Left ventricle myocardium superior (tissue), 1 donor: ENCODE measurements at places on chromosomes 12 and 14. TPM values are rescaled to one million over a fixed set of nuclear protein-coding genes. Genes with fewer than 3 reads are reported as not detected.

DNA sequence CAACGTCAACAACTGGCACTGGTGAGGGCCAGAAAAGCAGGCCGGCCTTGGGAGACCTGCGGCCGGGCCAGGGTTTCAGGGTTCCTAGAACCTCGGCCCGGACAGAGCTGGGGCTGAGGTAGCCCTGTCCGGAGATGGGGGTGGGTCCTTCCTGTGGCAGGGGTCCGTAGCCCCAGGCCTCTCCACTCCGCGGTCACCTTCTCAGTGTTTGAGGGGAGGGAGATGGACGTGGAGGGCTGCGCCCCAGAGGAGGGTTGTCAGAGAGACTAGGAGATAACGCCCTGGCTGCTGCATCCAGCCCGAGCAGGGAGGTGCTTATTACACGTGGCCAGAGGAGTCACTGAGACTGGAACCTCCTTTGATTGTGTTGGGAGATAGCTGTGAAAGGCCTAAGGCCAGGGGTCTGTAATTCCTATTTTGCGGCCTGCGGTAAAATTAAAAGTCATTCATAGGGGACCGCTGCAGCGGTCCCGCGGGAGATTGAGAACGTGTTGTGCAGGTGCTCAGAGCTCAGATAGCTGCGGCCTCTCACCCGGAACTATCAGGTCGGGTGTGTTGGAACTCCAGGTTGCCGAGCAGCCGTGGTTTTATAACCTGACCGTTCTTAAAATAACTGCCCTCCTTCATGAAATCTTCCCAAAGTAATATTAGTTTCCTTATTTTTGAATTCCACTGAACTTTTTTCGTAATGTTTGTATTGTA lies 507 bp downstream of the AHSA1 start:
- DNase-seq: no peak

- no peak for DNase-seq
Measured at GRCh38 chr14:106166232-106166631, 639.8 kb downstream of the TMEM121 start.

DNA sequence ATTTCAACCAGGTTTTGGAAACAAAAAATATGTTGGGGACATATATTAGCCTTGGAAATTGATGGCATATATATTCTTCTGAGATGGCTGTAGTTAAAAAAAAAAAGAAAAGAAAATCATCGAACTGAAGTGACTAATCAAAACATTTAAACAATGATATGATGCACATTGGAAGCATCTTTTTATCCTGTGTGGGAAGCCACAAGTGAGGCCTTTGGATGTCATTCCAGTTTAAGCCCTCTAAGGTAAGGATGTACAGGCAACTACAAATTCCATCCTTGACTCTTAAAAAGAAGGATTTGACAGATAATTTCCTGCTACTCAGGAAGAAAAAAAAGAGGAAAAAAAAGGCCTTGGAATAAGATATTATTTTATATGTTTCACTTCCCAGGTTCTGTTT lies 9.6 kb upstream of the PTPRB start:
- no peak for DNase-seq

- no peak for DNase-seq
Measured at GRCh38 chr14:90518941-90519256, 122.1 kb downstream of the CALM1 start.

DNA sequence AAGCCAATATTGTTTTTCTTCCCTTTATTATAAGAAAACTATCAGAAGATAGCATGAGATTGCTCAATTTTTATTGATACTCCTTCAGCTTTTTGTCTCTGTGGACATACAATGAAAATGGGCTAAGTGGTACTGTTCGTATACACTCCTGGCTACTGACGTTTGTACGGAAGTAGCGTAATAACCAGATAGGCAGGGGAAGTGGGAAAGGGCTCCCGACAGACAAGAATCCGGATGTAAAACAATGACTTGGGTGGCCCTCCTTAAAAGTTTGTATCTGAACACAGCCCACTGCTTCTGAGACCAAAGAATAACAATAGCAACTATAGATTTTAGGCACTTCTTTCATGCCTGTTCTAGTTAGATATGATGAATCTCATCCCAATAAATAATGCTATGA lies 99.6 kb downstream of the RPS6KA5 start:
- DNase-seq: no peak

GRCh38 chr14:71799841-71800240 lies 132.4 kb upstream of the RGS6 start:
- no peak for DNase-seq

DNA sequence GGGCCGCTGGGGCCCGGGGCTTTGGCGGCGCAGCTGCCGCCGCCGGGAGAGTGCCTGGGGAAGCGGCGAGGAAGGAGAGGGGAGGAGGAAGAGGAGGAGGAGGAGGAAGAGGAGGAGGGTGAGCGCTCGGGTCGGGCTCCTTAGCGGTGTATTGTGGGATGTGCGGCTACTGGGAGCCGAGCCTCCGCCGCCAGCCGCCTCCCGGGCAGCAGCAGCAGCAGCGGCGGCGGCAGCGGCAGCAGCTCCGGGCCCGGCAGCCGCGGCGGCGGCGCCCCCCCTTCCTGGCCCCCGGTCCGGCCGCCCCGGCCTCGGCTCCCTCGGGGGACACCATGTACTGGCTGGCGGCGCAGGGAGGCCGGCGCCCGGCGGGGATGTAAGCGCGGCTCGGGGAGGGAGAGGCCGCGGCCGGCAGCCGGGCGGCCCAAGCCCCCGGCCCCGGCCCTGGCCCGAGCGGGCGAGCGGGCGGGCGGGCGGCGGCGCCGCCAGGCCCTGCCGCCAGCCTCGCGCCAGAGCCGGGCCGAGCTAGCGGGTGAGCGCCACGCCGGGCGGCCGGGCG lies at the start of gene SETD1B:
SETD1B (plus strand) TSS at position 149 of the 556 bp plus-strand sequence. CDS start 729 bp downstream, outside the sequence.
- peak; percentile 76 for DNase-seq

- peak; percentile 76 for DNase-seq
Measured at GRCh38 chr12:108768591-108769500, 37.5 kb upstream of the CORO1C start.

DNA sequence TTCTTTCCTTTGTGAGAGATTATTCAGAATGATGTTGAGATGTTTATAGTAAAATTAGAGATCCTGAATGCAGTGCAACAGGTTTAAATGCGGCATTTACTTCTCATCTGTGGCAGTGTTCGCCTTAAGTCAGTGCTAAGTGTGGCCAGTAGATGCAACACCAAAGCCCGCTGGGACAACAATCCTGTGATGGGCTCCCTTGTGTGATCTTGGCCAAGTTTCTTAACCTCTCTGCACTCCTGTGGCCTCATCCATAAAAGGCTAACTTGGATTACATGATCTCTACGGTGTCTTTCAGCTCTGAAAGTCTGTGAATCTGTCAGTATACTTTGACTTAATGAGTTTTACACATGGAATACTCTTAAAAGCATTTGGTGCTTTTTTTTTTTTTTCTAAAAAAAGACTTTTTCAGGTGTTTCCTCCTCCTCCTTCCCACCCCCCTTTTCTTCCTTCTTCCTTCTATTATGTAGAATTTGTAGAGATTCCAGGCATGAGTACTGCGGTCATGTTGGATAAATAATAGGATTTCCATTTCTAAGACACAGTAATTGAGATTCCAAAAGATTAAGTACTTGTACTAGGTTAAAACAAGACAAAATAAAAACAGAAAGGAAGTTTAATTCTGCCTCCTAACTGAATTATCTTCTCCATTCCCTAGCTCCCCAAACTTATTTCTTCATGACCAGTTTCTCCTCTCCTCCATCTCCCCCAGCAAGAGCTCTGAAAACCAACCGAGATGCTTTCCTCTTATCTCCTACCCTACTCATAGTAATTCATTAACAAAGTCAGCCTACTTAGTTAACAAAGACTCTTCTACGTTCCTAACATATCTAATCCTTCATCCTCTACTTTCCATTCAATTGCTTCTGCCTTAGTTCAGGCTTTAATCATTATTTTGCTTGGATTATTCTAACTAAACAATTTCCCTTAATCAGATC lies 42.2 kb upstream of the NAV3 start:
- DNase-seq: no peak

- no peak for DNase-seq
Measured at GRCh38 chr12:79424109-79424721, 266.5 kb downstream of the PAWR start.

GRCh38 chr14:52852810-52853521 lies 61.6 kb upstream of the GNPNAT1 start:
- DNase-seq: no peak

GRCh38 chr14:80378084-80378690 lies 166.9 kb upstream of the DIO2 start:
- no peak for DNase-seq

DNA sequence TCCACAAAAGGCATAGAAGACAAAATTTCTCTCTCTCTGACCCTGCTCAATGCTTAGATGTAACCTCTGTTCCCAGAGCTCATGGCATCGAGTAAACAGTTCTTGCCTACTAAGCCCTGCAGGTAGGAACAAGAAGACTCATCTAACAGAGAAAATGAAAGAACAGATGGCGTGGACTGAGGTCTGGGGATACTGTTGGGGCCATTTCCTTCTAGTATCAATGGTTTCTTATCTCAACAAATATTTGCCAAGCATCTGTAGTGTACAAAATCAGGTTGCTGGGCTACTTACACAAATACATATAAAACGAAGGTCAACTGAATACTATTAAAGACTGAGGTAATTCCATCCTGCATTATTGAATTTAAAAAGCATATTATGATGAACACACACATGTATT lies 93.3 kb downstream of the RIMBP2 start:
- no peak for DNase-seq

DNA sequence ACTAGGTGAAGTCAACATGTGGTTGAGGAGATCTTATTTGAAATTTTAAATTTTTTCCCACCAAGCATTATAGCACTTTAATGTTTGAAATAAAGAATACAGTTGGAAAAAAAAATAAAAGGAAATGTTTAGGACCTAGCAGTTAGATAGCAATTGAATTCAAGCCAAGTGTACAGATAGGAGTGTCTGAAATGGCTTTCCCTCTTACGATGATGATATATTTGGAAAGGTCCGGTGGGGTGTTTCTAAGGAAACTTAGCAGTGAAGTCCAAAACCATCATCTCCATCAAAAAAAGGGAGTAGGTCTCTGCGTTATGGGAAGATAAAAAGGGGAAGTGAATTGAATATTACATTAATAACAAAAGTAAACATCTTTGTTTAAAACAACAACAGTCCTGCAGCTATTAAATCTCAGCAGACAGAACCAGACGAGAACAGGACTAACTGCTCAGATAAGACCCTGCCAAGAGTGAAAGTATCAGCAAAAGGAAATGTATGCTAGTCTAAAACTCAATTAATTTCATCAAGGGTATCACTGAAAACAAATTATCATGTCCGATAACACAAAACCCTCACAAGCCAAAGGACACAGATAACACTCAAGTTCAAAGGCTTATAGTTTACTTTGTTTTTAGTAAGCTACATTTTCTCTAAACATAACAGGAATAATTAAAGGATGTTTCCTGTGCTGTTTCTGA lies 242.0 kb downstream of the BMP4 start:
- no peak for DNase-seq

DNA sequence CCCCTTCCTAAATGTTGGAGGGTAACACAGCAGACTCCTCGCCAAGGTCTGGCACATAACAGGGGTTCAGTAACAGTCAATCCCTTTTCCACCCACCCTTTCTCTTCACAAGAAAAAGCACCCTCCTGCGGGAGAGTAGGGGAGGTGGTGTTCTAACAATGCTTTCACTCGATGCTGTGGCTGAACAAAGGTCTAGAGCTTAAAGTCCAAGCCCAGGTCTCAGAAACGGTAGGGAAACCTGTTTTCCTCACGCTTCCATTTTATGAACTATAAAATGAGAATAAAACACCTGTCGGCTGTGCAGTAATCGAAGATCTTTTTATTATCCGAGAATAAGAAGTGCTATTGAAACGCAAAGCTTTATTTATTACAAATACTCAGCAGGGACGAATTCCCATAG lies 20.9 kb upstream of the CACNA2D4 start:
- DNase-seq: no peak

DNA sequence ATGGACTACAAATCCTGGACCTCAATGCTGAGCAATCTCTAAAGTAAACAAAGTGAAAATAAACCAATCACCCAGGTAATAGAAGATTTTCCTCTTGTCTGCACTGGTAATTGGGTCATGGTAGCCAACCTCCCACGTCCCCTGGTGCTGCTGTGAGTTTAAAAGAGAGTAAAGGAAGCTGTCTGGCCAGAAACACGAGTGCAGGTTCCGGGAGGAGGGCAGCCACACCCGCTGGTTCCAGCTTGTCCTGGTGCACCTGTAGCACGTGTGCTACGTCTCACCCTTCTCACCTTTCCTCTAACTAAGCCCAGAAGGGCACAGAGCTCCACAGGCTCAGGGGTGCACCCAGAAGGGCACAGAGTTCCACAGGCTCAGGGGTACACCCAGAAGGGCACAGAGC lies 5.4 kb downstream of the CRACR2A start:
- DNase-seq: no peak

DNA sequence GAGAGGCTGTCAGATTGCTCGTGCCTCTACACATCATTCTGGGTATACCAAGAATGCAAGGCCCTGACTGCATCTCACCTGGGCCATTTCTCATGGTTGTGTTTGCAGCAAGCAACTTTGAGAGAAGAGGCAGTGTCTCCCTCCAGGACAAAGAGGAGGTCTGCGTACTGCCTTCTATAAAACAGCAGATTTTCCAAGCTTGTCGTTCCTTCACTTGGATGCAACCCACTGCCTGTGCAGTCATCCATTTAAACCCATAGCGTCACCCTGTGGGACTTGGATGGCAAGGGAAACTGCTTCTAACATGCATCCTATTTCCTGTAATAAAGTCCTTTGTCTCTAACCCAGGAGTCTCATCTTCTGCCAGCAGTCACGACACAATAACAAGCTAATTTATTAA lies 1.3 kb downstream of the POMT2 start:
- DNase-seq: no peak

DNA sequence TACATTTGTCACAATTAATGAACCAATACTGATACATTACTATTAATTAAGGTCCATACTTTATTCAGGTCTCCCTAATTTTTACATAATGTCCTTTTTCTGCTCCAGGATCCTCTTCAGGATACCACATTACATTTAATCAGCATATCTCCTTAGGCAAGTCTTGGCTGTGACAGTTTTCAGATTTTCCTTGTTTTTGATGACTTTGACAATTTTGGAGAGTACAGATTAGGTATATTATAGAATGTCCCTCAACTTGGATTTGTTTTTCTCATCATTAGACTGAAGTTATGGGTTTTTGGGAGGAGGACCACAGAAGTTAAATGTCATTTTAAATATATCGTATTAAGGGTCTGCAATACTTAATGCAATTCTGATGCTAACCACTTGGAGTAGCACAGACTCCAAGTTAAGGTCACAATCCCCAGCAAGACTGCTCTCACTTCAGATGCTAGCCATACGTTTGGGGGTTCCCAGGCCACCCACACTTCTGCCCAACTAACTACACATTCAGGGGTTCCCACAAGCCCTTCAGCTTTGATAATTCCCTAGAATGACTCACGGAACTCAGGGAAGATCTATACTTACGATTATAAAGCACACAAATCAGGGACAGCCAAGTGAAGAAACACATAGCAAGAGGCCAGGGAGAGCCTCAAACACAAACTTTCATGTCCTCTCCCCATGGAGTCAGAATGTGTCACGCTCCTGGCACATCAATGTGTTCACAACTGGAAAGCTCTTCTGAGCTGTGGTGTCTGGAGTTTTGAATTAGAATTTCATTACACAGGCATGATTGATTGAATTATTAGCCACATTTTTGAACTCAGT lies 17.0 kb upstream of the NUBPL start:
- no peak for DNase-seq

- no peak for DNase-seq
Measured at GRCh38 chr12:54261815-54262402, 18.0 kb downstream of the CBX5 start.

GRCh38 chr12:64059685-64060084 lies 162.4 kb downstream of the KICS2 start:
- no peak for DNase-seq

The SMCO2 gene
- not detected for total RNA-seq

The CCDC196 gene
- total RNA-seq: not detected

The GALNT16 gene
- 101 TPM for total RNA-seq

The MYH6 gene
- total RNA-seq: 4,258 TPM

The RNU4-1 gene
- 1,438 TPM for total RNA-seq

The GPR65 gene
- total RNA-seq: 0.42 TPM

The PPM1A gene
- total RNA-seq: 117 TPM

The KRT6C gene
- total RNA-seq: not detected
